ENCODE measurements at places on chromosomes 7 and 10.

DNA sequence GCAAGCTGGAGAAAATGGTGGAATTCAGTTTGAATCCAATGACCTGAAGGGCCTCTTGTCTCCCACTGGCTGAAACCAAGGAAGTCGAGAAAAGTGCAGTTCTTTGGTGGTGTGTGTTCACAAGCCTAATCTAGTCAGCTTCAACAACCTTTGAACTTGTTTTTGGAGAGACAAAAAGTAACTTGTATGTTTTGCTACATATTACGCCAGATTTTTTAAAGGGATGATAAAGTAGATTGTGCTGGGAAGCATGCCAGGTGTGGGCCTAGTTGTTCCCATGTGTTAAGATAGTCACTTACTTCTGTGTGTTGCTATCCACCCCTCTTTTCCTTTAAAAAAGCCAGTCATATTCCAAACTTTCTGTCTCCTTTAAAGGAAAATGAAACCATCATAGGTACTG is 79.7 kb upstream of the FAM3C start:
- DNase-seq, result no peak

GRCh38 chr10:33653584-33654367 is 319.3 kb upstream of the NRP1 start:
- no peak for DNase-seq

DNA sequence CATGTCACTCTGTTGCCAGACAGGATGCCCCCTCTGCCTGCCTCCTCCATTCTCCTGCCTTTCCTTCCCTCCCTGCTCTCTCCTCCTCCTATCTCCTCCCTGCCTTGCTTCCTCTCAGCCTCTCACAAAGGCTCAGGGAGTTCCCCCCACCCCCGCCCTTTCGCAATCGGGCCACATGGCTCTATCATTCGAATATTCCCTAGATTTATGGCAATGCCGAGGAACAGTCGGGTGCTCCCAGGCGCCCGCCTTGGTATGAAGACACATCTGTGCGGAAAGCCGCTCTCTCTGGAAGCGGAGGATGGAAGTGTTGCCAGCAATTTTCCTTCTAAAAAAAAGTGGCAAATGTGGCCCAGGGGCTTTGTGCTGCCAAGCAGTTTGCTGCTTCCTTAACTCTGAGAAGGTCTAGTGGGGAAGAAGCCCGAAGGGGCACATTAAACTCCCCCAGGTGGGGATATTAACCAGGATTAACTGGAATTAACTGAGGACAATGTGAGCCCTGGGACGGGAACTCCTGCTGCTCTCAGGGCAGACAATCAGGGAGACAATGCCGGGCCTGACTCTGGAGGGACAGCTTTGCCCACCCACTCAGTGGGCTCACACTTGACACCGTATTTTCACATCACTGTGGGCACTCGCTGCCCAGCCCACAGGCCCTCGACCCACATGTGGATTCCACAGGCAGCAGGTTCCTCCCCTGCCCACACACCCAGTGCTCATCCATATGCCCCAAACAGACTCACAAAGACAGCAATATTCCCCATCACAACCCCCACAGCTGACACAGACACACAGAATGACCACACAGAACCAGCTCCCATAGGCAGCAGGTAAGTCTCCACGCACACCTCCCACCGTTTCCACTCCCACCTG is 88.4 kb upstream of the SMNDC1 start:
- DNase-seq, result no peak

DNA sequence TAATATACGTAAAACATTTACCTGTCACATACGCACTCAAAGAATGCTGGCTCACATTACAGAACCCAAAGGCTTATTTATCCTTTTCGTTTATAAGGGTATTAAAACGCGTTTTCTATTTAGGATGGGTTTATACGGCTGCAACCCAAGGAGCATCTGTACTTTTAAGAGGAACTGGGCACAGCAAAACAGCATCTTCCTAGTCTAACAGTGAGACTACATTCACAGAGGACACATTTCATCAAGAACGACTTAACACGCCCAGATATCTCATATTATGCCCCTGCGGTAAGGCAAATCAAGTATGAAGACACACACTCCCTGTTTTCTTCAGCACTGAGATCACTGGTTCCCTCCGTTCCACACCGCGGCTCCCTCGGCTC is 533 bp upstream of the DMTF1 start:
- DNase-seq, result peak; percentile 39

- no peak for DNase-seq
Observed at GRCh38 chr7:141227454-141227853, 153.6 kb downstream of the TMEM178B start.

DNA sequence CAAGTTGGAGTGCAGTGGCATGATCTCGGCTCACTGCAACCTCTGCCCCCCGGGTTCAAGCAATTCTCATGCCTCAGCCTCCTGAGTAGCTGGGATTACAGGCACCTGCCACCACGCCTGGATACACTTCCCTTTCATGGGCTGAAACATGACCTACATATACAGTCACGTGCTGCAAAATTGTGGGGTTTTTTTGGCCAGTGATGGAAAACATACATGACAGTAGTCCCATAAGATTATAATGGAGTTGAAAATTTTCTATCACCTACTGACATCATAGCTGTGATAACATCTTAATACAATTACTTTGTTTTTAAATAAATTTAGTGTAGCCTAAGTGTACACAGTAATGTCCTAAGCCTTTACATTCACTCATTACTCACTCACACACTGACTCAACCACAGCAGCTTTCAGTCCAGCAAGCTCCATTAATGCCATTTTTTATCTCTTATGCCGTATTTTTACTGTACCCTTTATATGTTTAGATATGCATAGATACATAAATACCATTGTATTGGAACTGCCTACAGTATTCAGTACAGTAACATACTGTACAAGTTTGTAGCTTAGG is 79.9 kb upstream of the TMEM196 start:
- DNase-seq, result no peak
